Stimulated activated CD4-positive, alpha-beta T cell treated with anti-CD3 and anti-CD28 coated beads, Interleukin-12 subunit alpha, Interleukin-12 subunit beta, amount 100 ng/mL, for 48 hours (primary cell): ENCODE measurements at places on chromosomes 3 and 15.

DNA sequence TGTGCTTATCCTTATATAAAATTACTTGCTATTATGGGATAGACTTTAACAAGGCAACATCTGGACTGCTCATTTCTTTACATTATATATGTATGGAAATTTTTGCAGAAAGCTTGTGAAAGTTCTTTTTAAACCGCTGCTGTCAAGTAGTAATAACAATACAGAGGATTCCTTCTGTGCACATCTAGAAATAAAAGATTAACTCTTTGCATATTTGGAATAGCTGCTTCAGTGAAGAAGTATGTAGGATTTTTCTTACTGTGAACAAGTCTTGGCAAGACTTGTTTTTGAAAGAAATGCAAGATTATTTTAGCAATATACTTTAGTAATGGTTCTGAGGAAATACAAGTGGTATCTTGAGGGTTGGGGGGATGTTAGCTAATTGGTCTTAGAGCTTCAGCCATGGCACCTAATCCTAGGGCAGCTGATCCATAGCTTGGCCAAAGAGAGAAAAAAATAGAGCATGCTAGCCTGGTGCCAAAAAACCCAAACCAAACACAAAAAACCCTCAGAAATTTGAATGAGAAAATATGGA lies 4.3 kb downstream of the PRKCI start:
- no peak for DNase-seq

GRCh38 chr15:68638953-68639515 lies 60.2 kb downstream of the CORO2B start:
- no peak for DNase-seq

- DNase-seq = no peak
Observed at GRCh38 chr3:100560426-100560825, 49.0 kb upstream of the ADGRG7 start.

DNA sequence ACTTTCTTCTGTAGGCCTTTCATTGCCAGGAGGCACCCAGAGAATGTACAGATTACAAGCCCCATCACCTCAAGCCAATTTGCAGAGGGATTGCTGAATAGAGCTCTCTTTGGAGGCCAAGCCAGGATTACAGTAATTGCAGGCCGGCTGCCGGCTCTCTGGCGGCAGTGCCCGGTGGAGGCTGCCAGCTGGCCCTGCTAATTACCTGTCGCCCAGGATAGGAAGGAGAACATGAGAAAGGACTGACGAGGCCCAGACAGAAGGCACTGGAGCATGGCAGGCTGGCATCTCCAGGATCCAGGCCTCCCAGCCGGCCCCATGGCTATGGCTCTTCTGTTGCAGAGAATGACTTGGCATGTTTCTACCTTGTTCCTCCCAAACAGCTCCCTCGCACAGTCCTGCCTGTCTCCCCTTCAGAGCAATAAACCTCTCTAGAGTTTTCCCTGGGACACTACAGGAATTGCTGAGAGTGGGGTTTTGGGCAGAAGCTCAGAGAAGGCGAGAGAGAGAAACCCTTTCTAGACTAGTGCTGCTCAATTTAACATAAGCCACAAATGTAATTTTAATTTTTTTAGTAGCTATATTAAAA lies 273.6 kb upstream of the PROK2 start:
- no peak for DNase-seq

GRCh38 chr3:126488185-126488584 lies 12.5 kb upstream of the ZXDC start:
- DNase-seq = no peak

DNA sequence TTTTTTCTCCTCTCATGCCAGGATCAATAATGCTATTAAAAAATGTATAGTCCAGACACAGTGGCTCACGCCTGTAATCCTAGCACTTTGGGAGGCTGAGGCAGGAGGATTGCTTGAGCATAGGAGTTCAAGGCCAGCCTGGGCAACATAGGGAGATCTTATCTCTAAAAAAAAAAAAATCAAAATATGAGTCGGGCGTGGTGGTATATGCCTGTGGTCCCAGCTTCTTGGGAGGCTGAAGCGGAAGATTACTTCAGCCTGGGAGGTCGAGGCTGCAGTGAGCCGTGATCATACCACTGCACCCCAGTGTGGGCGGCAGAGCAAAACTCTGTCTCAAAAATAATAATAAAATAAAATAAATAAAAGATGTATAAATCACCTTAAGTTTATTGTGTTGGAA lies 75.4 kb downstream of the WWTR1 start:
- no peak for DNase-seq

DNA sequence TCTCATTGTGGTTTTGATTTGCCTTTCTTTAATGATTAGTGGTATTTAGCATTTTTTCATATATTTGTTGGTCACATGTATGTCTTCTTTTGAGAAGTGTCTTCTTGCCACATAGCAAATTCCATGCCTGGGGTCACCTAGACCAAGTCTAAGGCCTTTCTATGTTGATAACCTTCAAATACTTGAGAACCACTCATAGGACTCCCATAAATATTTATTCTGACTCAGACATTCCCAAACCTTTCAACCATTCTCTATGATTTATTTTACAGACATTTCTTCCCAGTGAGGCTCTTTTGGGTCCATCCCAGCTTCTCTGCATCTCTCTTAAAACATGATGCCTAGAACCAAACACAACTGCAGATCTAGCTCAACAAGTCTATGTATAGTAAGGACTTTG lies 69.2 kb downstream of the ATP8B4 start:
- no peak for DNase-seq

DNA sequence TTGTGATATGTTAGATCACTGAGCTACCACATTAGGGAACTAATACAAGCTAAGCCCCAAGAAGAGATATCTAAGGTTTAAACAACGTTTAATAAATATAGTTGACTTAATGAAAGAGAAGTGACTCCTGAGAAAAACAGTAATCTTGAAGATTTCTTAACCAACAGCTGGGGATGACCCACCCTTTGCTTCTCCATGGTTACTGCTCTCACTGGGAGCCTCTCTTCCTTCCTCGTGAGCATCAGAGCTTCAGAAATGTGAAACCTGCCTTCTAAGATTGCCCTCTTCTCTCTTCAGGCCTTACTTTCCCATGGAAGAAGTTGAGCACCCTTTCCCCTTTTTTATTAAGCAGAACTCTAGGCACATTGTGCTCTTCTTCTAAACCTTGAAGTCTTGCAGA lies 132.2 kb upstream of the NR2E3 start:
- no peak for DNase-seq

DNA sequence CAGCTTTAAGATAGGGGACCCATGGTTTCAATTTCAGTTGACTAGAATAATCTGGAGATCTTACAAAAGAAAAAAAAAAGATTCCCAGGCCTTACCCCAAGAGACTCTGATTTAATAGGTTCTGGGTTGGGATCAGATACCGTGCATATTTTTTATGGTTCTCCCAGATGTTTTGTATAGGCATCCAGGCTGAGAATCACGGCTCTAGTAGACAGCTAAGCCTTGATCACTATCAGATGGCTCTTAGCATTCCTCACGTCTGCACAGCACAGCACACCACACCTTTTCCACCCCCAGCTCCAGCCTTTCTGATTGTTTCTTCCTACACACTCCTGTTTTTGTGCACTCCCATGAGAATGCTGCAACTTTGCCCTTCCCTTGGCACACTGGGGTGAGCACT lies 40.8 kb downstream of the TMEM45A start:
- DNase-seq = no peak

DNA sequence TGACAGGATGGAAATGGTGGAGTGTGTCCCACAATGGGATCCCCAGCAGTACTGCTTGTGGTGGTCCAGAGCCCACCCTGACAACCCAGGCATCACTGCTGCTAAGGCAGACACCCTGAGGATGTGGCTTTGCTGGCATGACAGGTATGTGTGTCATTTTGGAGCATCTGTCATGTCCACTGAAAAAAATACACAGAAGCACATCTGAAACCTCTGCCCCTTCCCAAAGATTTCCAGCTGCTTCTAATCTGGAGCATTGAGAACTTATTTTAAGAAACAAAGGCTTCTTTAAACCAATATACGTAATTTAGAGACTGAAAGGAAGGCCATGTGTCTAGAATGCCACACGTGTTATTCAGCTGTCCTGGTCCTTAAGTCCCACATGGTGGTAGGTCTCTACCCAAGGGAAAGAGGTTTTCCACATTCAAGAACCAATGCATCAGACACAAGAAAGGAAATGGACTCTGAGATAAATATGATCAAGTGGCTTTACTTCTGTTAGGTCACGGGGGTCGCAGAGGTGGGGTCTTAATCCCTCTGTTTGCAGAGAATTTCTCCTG lies 88.3 kb downstream of the PDZRN3 start:
- no peak for DNase-seq

- no peak for DNase-seq
Observed at GRCh38 chr15:41258750-41259471, 27.8 kb downstream of the CHP1 start.

DNA sequence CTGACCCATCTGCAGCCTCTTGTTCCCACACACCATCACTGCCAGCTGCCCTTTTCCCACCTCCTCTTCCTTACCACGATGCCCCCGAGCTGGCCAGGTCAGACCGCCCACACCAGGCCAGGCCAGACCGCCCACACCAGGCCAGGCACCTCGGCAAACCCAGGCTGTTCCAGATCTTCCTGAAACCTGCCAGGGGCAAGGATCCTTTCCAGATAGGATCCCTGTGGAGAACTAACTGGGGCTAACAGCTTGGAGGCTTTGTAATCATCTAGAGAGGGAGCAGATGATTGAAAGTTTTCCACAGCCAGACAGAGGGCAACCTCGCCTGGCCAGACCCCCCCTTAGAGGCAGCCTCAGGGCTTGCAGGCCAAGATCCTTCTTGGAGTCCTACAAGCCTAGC lies 287.3 kb upstream of the TLE3 start:
- DNase-seq = no peak

GRCh38 chr15:39835550-39835949 lies 52.9 kb upstream of the FSIP1 start:
- no peak for DNase-seq

- no peak for DNase-seq
Observed at GRCh38 chr3:127799476-127800222, 22.7 kb downstream of the MGLL start.

- no peak for DNase-seq
Observed at GRCh38 chr3:146536681-146537080, 7.7 kb downstream of the PLSCR1 start.

- DNase-seq = no peak
Observed at GRCh38 chr3:184241447-184242296, 7.1 kb downstream of the ALG3 start.

DNA sequence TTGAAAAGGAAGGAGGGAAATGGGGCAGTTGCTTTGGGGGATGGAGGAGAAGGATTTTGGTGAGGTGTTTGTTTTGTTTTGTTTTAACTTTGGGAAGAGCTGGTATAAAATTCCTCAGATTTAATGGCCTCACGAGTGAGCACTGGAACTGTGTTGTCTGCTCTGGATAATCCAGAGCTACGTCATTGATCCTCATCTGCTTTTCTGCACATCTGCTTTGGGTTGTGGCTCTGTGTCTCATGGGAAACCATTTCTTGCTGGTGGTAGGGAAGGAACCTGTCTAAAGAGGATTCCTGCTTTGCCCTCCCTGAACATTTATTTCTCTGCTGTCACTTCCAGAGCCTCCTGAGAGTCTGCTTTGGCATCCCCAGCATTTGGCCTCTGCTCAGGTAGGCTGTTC lies 3.1 kb downstream of the SNRK start:
- DNase-seq = no peak

- peak; percentile 37 for DNase-seq
Observed at GRCh38 chr15:58383876-58384275, 47.9 kb upstream of the LIPC start.

DNA sequence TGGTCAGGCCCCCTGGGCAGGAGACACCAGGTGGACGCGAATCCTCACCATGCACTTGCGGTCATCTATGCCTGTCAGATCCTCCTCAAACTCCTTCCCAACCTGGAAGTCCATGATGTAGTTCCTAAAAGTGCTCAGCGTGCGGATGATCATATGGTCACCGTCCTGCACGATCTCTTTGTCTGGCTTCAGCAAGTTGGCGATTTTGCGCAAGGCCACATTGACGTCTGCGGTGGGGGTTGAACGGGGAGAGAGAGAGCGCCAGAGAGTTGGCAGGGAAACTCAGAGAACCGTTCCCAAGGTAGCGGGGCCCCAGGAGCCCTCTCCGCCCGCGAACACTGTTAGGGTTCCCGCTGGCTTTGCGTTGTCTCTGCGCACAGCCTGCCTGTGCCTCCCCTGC lies 809 bp downstream of the RBP1 start:
- DNase-seq = no peak

- no peak for DNase-seq
Observed at GRCh38 chr15:92000709-92001108, 147.2 kb downstream of the SLCO3A1 start.

GRCh38 chr3:126288314-126288713 lies 68.9 kb downstream of the KLF15 start:
- DNase-seq = no peak

GRCh38 chr15:92954578-92954977 lies 54.5 kb downstream of the CHD2 start:
- DNase-seq = no peak

DNA sequence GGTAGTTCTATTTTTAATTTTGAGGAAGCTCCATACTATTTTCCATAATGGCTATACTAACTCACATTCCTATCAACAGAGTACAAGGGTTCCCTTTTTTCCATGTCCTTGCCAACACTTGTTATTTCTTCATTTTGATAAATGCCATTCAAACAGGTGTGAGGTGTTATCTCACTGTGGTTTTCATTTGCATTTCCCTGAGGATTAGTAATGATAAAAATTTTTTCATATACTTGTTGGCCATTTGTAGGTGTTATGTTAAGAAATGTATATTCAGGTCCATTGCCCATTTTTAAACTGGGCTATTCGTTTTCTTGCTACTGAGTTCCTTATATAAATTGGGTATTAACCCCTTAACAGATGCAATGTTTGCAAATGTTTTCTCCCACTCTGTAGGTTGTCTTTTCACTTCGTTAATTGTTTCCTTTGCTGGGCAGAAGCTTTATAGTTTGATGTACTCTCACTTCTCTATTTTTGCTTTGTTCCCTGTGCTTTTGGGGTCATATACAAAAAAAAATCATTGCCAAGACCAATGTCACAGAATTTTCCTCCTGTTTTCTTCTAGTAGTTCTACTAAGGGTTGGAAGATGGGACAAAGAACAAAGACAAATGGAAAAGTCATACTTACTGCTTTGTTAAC lies 11.0 kb upstream of the VPS39 start:
- DNase-seq = no peak

- no peak for DNase-seq
Observed at GRCh38 chr3:165406425-165406824, 210.2 kb upstream of the SLITRK3 start.
